T-helper 2 cell (primary cell): ENCODE measurements at places on chromosomes 16 and 17.

DNA sequence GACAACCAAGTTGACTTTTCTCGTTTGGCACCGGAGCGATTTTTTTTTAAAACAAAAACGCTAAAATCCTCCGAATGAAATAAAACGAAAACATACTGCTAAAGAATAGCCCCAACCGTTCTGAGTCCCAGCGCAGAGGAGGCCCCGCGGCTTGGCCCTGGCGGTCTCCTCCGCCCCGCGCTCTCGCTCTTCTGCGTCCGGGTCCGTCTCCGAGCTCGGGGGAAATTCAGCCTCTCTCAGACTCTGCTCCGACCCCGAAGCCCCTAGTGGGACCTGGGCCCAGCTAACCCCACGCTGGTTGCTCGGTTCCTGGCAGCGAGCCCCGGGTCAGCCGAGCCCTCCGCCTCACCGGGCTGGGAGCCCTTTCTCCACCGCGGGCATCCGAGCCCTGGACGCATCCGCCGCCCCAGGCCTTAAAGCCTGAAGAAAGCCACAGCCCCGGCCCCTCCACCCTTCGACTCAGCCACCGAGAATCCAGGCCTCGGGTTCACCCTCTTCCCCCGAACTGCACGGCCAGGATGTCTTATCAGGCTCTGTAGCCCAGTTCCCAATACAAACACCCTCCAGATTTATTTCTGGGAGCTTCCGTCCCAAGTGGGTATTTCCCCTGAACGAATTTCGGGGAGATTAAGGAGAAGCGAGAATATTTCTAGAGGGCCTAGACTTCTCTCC lies 1.2 kb downstream of the TBX2 start:
- DNase-seq: no peak

- no peak for DNase-seq
Measured at GRCh38 chr17:17073030-17073564, 30.8 kb downstream of the MPRIP start.

DNA sequence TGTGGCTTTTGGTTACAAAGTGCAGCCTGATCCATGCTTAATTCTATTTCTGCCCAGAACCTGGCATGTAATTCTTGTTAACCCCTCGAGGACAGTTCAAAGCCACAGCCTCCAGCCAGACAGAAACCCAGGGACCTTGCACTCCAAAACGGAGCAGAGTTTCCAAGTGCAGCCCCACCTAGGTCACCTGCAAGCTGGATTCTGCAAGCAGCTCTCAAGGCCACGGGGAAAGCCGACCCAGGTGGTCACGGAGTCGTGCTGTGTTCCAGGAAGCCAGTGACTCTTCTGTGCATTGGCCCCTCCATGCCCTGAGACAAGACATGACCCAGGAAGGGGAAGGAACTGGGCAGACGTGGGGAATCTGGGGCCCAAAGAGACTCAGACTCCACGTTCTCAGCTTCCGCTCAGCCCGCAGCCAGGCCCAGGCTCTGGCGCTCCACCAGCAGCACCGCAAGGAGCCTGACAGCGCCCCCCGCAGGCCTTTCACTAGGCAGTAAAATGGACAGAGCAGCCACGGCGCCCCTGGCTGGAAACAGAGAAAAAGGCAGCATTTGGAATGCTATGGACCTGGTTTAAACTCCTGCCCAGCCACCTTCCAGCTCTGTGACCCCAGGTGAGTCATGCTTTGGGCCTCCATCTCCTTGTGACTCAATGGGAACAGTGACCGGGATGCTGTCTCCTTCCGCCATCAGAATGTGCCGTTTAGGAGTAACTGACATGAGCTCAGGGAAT lies 27.3 kb upstream of the GSG1L start:
- DNase-seq: no peak

- DNase-seq: no peak
Measured at GRCh38 chr17:4059656-4060055, 83.2 kb downstream of the ZZEF1 start.

GRCh38 chr16:73101568-73101967 lies 53.6 kb upstream of the ZFHX3 start:
- DNase-seq: no peak

DNA sequence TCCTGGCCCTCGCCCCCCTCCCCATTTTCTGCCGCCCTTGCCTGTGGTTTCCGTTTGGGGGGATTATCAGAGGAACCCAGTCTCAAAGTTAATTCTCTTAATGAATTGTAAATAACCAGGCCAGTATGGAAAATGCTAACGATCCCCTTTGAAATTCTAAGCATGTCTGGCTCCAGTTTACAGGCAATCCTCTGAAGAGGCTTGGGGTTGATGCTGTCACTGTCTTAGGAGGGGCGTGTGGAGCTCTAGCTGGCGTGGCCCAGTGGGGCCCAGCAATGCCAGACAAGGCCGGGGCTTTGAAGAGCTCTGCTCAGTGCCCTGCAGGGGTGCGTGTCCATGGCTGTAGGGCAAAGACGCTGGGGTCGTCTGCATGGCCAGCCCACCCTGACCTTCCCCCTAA lies 164.6 kb downstream of the CYLD start:
- DNase-seq: no peak

DNA sequence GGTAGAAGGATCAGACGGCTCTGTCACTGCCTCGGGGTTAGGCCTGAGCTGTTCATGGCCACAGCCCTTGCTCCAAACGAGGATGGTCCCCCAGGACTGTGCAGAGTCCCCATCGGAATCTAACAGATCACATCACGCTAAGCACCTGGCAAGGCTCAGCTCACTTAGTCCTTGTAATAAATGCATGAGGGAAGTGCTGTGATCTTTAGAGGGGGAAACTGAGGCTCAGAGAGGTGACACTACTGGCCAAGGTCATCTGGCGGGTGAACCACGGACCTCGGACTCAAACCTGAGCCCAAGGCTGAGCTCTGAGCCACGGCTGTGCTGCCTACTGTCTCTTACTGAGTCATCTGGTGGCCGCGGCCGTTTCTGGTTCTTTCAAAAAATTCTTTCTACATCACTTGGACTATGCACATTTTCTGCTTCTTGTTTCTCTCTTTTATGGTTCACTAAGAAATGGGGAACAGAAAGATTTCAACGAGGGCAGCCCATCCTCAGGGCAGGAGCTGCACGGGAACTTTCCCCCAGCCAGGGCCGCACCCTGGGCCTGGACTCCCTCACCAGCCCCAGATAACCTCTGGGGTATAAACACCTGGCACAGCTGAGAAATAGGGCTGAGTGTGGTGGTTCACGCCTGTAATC lies 55.6 kb downstream of the COTL1 start:
- DNase-seq: no peak

GRCh38 chr17:8847891-8848290 lies 19.6 kb downstream of the PIK3R6 start:
- DNase-seq: no peak

DNA sequence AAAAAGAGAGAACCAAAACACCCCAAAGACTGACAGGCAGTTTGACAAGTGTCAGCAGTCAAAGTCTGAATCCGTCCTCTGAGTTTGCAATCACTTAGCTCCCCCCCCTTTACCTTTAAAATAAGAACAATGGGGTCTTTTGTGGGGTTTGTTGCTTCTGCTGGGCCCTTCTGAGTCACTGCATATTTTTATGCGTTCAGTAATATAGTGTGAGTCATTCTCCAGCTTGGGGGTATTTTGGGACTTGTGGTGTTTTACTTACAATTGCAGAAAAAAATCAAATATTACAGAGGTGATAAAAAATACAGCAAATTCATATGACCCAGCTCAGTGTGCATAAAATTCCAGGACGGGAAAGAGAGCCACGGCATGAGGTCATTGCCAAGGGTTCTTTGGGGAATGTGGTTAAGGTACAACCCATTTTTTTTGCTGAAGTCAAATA lies 120.1 kb downstream of the CYLD start:
- DNase-seq: no peak

DNA sequence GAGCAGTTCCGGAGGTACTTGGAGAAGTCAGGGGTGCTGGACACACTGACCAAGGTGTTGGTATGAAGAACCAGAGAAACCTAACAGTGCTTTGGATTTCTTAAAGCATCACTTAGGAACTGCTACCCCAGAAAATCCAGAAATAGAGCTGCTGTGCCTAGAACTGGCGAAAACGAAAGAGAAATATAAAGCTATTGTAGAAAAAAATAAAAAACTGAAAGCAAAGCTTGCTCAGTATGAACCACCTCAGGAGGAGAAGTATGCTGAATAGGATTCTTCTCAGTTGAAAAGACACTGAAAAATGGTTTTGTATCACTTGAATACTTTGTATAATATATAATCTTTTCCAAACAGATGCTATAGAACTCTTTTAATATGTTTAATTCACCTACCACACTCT lies 106.3 kb upstream of the PMFBP1 start:
- no peak for DNase-seq

DNA sequence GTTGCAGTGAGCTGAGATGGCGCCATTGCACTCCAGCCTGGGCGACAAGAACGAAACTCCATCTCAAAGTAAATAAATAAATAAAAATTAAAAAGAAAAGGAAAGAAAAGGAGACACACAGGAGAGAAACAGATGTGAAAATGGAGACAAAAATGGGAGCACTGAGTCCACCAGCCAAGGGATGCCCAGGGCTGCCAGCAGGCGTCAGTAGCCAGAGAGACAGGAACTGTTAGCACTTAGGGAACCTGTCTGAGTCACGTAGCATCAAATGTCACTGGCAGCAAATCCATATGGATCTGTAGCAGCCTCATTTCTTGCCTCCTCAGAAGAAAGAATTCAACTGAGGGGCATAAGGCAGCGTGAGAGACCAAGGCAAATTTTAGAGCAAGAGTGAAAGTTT lies 79.7 kb downstream of the CYLD start:
- no peak for DNase-seq

GRCh38 chr17:56902348-56902747 lies 11.5 kb downstream of the TRIM25 start:
- DNase-seq: no peak

DNA sequence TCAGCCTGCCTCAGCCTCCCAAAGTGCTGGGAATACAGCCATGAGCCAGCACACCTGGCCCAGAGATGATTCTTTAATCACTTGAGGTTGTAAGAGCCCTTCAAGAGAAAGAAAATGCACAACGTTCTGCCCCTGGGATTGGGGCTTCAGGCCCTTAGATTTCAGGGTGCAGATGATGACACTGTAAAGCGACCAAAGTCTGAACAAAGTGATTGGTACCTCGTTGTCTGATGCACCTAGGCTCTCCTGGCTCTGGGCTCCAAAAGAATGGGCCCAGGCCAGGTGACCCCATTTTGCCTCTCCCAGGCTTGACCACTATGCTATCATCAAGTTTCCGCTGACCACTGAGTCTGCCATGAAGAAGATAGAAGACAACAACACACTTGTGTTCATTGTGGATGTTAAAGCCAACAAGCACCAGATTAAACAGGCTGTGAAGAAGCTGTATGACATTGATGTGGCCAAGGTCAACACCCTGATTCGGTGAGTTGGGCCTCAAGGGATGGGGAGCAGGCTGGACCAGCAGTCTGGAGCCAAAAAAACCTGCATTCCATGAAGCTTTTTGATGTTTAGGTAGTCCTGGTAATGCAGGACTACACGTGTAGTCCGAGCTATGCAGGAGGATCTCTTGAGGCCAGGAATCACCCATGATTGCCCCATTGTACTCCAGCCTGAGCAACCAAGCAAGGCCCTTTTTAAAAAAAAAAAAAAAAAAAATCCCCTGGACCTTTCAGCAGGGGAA lies 2.8 kb downstream of the RPL23A start:
- DNase-seq: no peak

GRCh38 chr16:78562650-78563049 lies 463.2 kb downstream of the WWOX start:
- no peak for DNase-seq

DNA sequence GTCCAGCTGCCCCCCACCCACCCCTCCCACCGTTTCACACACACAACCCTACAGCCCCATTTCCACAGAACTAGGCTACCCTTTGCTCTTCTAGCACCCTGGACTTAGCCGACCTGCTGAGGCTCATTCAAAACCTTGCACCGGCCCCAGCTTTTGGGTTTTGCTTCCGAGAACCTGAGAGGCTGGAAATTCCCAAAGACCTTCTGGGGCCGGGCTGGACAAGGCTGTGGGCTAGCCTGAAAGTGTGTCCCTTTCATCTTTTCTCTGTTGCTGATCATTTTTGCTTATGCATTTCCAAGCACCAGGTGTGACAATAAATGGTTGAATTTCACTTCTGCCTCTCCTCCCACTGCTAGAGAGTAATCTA lies 139.0 kb downstream of the DNAH9 start:
- DNase-seq: no peak

DNA sequence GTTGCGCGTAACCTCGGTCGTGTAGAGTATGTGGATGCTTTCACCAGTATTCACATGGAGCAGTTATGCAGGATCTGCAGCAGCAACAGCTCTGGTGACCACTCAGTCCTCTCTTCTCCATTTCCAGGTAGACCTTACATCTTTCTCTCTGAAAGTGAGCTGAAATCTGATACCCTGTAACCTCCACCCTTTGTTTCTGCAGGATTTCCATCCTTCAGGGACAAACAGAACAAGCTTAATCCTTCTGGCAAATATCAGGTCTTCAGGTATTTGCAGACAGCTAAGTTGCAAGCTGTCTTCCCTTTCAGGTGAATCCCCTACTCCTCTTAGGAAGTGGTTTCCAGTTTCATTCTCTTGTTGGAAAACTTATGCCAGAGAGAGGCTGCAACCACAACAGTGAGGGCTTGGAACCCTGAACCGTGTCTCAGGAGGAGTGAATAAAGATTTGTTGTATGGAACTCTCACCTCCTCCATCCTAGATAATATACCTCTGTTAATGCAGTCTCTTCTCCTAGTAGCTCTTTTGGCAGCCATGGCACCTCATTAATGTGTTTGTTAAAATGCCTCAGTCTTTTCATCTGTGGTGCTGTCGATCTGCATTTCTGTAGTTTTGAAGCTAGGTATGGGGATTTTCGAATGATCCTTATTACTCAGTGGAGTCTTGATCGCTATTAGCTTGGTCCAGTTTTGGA lies 172.5 kb downstream of the PRKCA start:
- no peak for DNase-seq

DNA sequence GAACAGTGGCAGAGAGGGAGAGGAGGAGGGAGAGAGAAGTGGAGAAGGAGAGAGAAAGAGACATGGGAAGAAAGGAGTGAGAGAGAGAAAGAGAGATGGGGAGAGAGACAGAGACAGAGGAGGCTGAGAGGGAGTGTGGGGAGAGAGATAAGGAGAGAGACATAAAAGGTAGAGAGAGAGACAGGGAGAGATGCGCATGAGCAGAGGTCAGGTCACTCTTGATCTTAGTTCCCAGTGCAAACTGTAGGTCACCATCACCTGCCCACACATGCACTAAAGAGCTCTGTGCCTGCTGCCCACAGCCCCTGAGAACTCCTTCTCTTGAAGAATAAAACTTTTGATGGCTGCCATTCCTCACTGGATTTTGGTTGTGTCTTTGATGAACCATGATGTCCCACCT lies 14.9 kb downstream of the KRT33A start:
- DNase-seq: no peak

GRCh38 chr17:40122999-40123810 lies 1.4 kb downstream of the MSL1 start:
- DNase-seq: peak; percentile 46

GRCh38 chr16:873243-873661 lies 72.7 kb upstream of the GNG13 start:
- DNase-seq: no peak

GRCh38 chr16:1054660-1055556 lies 17.6 kb upstream of the SSTR5 start:
- no peak for DNase-seq
